ENCODE measurements at places on chromosomes 11 and 22. TPM values are rescaled to one million over a fixed set of nuclear protein-coding genes. Genes with fewer than 3 reads are reported as not detected.
A peak's percentile ranks its signal among the peaks of the same experiment; 100 is the strongest.

VSIG10L2 gene
- not detected for total RNA-seq

TYMP gene
- total RNA-seq = 88.7 TPM

NCF4 gene
- total RNA-seq = 6.3 TPM

ABCG4 gene
- 0.07 TPM for total RNA-seq

BEST1 gene
- total RNA-seq = 2.8 TPM

MOGAT2 gene
- total RNA-seq = 86.4 TPM

OR51D1 gene
- not detected for total RNA-seq

EXPH5 gene
- total RNA-seq = 26.1 TPM

HOATZ gene
- total RNA-seq = not detected

THRSP gene
- 0.51 TPM for total RNA-seq

SNX32 gene
- total RNA-seq = 1.4 TPM

DRAP1 gene
- total RNA-seq = 39.9 TPM

IGSF22 gene
- 1.5 TPM for total RNA-seq

NDUFS8 gene
- 162 TPM for total RNA-seq

OR2D2 gene
- total RNA-seq = 2.1 TPM

DNA sequence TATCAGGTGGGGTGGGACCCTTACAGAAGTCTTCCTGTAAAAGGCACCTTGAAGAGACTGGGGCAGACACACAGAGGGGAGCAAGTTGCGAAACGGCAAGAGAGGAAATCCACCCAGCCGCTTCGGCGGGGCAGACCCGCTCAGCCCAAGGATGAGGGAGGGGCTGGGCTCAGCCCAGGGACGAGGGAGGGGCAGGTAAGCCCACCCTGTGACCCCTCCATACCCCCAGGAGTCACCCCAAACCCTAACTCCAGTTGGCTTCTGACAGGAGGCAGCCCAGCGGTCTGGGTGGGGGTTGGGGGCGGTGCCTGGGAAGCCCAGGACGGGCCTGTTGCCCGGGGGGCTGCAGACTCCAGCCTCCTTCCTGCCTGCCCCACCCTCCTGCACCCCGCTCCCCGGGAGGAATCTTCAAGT, 965 bp downstream of the OSBPL5 start:
- DNase-seq = peak; percentile 47

- no peak for DNase-seq
Observed at GRCh38 chr22:45235101-45235777, 5.5 kb downstream of the KIAA0930 start.

GRCh38 chr22:19069451-19069850, 52.8 kb downstream of the DGCR2 start:
- DNase-seq = no peak

- no peak for DNase-seq
Observed at GRCh38 chr11:67384851-67385366, 6.9 kb upstream of the RAD9A start.

DNA sequence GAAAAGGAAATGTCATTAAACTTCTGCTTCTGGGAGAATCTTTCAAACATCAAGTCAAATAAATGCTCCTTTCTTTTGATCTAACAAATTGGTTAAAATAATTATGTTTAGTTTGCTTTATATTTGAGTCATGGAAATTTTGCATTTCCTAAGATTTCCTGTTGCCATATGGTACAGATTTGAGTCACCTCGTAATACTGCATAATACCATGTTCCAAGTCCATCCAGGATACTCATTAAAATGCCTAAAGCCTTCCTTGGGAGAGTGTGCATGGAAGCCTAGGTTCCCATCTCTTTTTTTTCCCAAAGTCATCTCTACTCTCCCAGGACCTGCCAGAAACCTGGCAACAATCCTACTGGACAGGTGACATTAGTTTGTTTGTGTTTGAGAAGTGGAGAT, 4.2 kb downstream of the OR9I1 start:
- DNase-seq = no peak

DNA sequence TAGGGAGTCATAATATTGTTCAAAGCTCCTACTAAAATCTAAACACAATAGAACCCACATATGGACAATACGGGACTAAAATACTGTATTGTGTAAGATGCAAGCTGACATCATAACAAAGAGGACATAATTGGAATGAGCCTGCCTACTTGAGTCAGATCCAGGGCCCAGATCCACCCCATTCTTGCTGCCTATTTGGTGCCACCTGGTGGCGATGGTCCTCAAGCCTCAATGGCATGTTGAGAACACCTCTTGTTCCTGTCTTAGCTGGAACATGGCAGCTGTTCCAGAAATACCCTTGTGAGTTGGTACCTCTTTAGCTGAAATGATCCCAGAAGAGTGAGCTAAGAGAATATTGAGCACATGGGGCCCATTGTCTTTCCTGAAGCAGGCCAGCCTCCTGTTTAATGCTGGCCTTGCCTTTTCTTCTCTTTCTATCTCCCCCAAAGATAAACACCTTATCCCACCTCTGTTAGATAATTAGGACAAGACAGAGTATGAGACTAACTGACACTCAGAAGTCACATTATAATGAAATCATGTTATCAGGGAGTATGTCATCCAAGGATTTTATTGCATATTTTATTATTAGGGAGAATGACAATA, 680.9 kb upstream of the ANO5 start:
- DNase-seq = peak; percentile 78

DNA sequence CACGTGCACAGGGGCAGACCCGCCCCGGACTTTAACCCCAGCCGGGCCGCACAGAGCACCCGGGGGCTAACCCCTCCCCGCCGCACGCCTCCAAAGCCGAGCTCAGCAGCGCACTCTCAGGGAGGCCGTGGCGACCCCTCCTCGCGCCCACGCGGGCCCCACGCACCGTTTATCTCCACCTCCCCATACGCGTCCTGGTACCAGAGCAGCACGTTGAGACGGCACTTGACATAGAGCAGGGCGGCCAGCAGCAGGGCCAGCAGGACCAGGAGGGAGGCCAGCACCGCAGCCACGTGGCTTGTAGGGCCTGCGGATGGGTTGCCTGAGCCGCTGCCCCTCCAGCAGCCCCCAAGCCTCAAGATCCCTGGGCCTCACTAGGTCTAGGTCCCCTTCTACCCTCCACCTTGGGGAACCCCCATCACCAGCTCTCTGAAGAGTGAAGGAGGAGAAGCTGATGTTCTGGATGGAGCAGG, 7.1 kb downstream of the SIGIRR start:
- DNase-seq = no peak

GRCh38 chr11:68935066-68935465, 31.4 kb downstream of the IGHMBP2 start:
- DNase-seq = no peak

GRCh38 chr22:29883775-29884097, 762 bp downstream of the MTMR3 start:
- no peak for DNase-seq

DNA sequence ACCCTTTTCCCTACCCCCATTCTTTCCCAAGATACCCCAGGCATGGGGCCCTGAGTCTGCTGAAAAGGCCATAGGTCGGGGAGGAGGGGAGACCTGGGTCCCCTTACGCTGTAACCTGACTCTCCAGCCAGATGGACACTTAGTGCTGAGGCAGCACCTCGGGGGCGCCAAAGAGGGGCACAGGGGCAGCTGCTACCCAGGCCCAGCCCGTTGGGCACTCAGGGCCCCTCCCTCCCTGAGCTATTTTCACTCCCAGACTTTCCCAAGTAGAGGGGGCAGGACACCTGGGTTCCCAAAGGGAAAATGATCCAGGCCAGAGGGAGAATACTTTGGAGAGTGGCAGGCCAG, 933 bp downstream of the ACTN3 start:
- DNase-seq = no peak

GRCh38 chr11:109036011-109036410, 371.1 kb downstream of the DDX10 start:
- DNase-seq = no peak

- DNase-seq = no peak
Observed at GRCh38 chr11:134164490-134165370, 59.0 kb downstream of the NCAPD3 start.

DNA sequence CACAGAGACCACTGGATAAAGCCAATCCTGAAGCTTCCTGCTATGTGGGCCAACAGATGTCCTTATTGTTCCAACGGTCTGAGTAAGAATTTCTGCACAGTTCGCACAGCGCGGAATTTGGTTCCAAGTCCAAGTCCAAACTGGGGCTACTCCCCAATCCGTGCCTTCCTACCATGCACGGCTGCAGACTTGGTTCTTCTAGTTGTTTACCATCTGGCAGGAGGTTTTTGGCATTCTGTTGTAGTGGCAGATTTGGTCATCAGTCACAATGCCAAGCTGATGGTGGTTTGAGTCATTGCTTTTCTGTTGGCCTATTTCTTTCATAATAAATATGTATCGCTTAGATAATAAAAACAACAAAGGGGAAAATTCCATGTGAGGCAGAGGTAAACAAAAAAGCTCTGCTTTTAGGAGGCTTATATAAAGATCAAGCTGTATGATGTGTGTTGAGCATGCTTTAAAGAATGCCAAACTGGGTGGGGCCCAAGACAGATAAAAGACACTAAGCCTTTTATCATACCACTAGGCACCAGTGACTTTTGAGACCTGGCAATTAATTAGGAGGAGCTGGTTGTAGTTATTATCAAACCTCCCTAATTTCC, 52.5 kb upstream of the SYN3 start:
- no peak for DNase-seq

GRCh38 chr11:74937696-74938475, 11.0 kb downstream of the XRRA1 start:
- DNase-seq = no peak

DNA sequence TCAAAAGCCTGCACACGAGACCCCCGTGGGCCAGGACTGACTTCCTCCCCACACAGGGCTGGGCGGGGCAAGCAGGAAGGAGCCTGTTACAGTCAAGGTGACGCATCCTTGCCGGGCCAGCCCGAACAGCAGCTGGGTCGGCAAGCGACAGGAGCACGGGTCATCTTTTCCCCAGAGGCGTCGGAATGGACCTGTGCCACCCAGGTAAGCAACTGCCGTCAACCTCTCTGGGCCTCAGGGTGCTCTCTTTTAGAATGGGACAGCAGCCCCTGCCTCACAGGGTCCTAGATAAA, at the start of gene CYTH4:
Gene CYTH4 (plus strand): TSS at position 124 of the 293 bp plus-strand sequence. CDS start 62 bp downstream, at position 186.
- DNase-seq = peak; percentile 68

DNA sequence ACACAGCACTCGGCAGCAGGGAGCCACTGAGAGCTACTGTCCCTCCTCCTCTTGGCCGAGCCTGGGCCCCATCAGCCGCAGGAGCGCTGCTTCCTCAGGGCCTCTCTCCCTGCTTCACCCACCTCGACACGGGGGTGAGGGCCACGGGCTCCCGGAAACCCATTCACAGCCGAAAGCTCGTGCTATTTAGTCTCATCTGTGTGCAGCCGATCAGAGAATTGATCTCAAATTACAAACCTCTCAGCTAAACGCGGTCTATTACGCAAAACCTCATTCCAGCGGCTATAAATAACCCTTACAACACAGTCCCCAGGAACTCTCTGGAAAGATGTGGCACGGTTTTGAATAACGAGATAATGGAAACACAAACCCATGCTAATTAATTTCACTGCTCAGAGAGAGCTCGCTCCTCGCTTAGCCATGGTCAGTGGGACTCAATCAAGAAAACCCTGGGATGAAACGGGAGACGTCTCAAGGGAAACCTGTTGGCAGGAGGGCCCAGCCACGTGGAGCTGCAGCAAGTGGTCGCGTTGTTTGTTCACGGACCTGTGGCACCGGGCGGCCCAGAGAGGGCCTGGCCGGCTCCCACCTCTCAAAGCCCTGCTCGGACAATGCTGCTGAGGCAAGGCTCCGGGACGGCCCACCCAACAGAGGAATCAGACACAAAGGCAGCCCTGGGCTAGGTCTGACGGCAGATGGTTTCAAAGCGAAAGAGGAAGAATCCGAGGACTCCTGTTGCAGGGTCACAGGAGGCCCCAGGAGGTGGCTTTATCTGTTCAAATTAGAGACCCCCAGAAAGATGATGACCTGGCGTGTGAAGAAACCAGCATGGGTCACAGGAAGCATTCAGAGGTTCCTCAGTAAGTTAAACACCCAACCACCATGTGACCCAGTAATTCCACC, 210.5 kb downstream of the CTTN start:
- peak; percentile 8 for DNase-seq

DNA sequence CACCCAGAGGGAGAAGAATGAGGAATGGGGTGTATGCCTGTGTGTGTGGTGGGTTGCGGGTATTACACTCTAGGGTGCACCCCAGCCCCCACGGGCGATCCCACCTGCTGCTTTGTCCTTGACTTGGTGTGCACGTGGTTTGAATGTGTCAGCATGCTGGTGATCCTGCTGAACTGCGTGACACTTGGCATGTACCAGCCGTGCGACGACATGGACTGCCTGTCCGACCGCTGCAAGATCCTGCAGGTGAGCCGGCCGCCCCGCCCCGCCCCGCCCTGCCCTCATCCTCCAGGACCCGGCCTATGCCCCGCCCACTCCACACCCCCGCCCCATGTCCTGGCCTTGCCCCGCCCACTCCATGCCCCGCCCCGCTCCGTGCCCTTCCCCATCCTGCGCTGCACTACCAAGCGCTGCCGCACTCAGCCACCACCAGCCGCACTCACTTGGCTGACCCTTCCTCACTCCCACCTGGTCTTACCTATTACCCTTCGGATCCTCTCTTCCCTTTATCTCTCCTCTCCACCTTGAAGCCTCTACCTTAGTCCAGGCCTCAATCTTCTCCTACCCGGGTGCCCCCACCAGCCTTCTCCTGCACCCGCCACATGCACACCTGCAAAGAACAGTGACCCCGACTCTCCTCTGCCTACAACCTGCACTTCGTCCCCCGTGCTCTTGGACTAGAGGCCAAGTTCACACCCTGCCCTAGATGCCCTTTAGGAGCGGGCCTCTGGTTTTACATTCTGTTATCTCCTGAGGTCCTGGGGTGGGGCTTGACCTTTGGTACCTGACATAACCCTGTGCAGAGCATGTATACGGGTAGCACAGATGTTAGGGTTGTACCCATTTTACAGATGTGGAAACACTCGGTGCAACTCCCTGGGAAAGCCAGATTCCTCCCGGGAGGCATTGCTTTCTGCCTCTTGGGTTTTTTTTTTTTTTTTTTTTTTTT, 27.7 kb downstream of the CACNA1I start:
- DNase-seq = peak; percentile 93

DNA sequence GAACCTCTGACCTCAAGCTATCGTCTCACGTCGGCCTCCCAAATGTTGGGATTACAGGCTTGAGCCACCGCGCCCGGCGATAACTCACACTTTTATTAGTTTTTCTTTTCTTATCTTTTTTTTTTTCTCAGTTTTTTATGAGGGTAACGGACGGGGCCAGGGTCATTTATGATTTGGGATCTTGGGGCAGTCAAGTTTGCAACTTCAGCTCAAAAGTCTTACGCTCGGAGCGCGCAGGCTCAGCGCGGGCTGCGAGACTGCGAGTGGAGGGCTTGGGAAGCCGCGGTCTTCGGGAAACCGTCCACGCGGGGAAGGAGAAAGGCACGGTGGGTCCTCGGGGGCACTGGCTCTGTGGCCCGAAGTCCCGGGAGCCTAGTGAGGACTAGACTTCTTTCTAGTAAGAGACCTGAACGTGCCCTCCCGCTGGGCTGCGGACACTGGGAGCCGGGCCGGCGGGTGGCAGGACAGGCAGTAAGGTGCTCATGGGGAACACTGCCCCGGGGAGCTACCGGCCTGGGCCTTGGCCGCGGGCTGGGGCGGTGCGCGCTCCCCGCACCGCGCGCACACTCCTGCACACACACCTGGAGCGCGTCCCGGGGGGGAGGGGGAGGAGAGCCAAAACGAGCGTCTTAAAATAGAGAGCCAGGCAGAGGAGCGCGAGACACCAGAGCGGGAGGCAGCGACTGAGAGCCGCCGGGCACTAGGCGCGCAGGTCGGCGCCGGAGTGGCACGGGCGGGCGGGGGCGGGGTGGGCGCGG, 476 bp upstream of the BARX2 start:
- peak; percentile 79 for DNase-seq

- no peak for DNase-seq
Observed at GRCh38 chr22:36795633-36796032, 19.7 kb upstream of the IFT27 start.

- DNase-seq = no peak
Observed at GRCh38 chr22:29647954-29648737, 44.7 kb downstream of the NF2 start.

- no peak for DNase-seq
Observed at GRCh38 chr11:117551761-117552343, 224.2 kb downstream of the CEP164 start.

All from mucosa of descending colon (tissue), 3 donors.